Activated CD8-positive, alpha-beta memory T cell treated with anti-CD3 and anti-CD28 coated beads for 36 hours (primary cell): ENCODE measurements at places on chromosomes 11 and 22. TPM values are rescaled to one million over a fixed set of nuclear protein-coding genes. Genes with fewer than 3 reads are reported as not detected.

Gene TRIM51
- total RNA-seq = not detected

Gene FOLH1
- total RNA-seq = not detected

Gene DGCR6
- total RNA-seq = 1.4 TPM

Gene MFRP
- not detected for total RNA-seq

Gene CWF19L2
- 13.9 TPM for total RNA-seq

Gene PANX2
- 1.1 TPM for total RNA-seq

Gene MYRF
- 1.0 TPM for total RNA-seq

Gene GRAMD4
- 31.4 TPM for total RNA-seq

Gene OR4C13
- total RNA-seq = not detected

Gene LMNTD2
- total RNA-seq = 0.75 TPM

Gene TRIM48
- total RNA-seq = not detected

Gene IGF2
- 9.5 TPM for total RNA-seq

Gene CHRM1
- total RNA-seq = not detected

Gene XKR3
- not detected for total RNA-seq

Gene RGL4
- 6.6 TPM for total RNA-seq

Gene SLC37A4
- 30.4 TPM for total RNA-seq

Gene OR2AG2
- total RNA-seq = not detected

Gene MCM5
- total RNA-seq = 301 TPM

Gene MOGAT2
- not detected for total RNA-seq

Gene DMC1
- 14.4 TPM for total RNA-seq

Gene UBQLNL
- total RNA-seq = not detected

Gene UFD1
- total RNA-seq = 88.1 TPM

Gene ZC3H7B
- total RNA-seq = 58.2 TPM

Gene PATE4
- not detected for total RNA-seq

Gene APOA1
- total RNA-seq = not detected

Gene PICK1
- 18.2 TPM for total RNA-seq

Gene KDM4D
- total RNA-seq = 1.3 TPM

Gene PRAME
- total RNA-seq = not detected

Gene PDGFB
- total RNA-seq = 0.78 TPM

Gene IRAG1
- total RNA-seq = not detected

Gene OR5P2
- total RNA-seq = not detected

Gene OR5A1
- not detected for total RNA-seq

Gene SEZ6L
- total RNA-seq = not detected

Gene SELENOM
- total RNA-seq = 7.4 TPM

Gene SPINDOC
- 46.1 TPM for total RNA-seq

Gene SLC25A18
- total RNA-seq = not detected

Gene OR52H1
- not detected for total RNA-seq

Gene APLNR
- not detected for total RNA-seq

Gene HBB
- not detected for total RNA-seq

Gene ACR
- total RNA-seq = not detected

Gene TMEM45B
- 0.31 TPM for total RNA-seq

Gene OR51A7
- total RNA-seq = not detected

Gene AMPD3
- 13.0 TPM for total RNA-seq

Gene TRIOBP
- total RNA-seq = 24.8 TPM

Gene PGA4
- total RNA-seq = not detected

Gene KIRREL3
- total RNA-seq = not detected

Gene OR51E1
- not detected for total RNA-seq

Gene OR2AG1
- total RNA-seq = not detected
